ENCODE measurements at places on chromosomes 6 and 20.

DNA sequence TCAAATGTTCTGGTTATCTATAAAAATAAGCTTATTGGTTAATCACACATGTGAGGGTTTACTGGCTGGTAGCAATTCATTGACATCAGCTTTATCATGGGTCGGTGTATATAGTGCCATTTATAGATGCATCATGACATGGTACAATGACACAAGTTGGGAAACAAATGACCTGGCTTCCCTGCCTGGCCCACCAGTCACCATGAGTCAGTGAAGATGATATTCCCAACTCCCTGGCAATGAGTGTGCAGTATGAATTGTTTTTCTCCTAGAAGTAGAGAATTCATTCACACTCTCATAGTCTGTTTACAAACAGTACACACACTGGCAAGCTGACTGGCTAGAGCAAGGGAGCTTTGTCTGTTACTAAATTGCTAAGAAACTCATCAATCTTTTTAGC is 37.2 kb upstream of the CALHM6 start:
- DNase-seq = peak; percentile 52

DNA sequence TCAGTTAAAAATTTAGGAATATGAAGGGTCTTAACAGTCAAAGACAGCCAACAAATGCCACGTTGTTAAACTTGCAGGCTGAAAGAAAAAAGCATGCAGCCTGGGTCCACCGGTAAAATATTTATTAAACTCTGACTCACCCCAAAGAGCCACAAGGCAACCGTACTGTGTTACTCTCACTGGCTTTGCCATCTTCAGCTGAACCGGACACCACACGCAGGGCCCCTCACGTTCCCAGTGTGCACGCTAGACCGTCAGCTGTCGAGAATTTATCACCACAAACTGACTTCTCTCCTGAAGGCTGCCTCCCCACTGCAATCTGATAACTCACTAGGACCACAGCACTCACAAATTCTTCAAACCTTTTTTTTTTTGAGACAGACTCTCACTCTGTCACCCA is 30.7 kb downstream of the HUS1B start:
- DNase-seq = peak; percentile 61

- no peak for DNase-seq
Measured at GRCh38 chr6:134381959-134382358, 64.0 kb upstream of the SGK1 start.

- DNase-seq = no peak
Measured at GRCh38 chr20:13238001-13238653, 17.1 kb downstream of the ISM1 start.

- no peak for DNase-seq
Measured at GRCh38 chr6:46772762-46773161, 20.4 kb upstream of the MEP1A start.

- DNase-seq = no peak
Measured at GRCh38 chr6:168368066-168368820, 48.7 kb upstream of the DACT2 start.

GRCh38 chr6:15444081-15444731 is 198.3 kb downstream of the JARID2 start:
- peak; percentile 18 for DNase-seq

DNA sequence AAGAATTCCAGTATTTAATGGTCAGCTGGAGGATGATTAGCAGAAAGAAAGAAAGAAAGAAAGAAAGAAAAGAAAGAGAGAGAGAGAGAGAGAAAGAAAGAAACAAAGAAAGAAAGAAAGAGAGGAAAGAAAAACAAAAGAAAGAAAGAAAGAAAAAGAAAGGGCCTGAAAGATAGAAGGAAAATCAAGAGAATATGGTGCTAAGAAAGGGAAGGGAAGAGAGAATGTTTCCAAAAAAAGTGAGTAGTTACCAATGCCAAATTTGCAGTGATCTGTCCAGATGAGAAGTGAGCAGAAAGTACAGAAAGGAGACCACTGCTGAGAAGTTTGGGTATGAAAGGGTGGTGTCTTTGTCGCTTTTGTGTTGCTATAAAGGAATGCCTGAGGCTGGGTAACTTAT is 26.6 kb downstream of the SLC17A4 start:
- no peak for DNase-seq

DNA sequence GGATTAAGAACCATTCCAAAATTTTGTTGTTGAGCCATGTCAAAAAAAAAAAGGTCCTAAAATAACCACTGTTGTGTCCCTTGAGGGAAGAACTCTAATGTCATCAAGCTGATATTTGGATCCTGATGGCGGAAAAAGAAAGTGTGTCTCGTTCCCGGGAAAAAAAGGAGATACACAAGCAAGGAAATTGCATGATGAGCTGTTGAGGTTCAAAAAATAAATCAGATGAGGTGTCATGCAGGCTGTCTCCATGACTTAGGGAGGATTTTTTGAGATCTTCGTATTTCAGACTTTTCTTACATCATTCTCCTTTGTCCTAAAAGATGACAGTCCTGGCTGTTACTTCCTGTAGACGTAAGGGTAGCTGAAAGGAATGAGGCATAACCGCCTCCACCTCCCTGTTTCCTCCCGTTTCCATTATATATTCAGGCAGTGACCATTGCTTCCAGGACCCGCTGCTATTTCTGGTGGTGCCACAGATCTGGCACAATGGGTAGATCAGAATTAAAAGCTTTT is 117.3 kb upstream of the TNFAIP3 start:
- no peak for DNase-seq

DNA sequence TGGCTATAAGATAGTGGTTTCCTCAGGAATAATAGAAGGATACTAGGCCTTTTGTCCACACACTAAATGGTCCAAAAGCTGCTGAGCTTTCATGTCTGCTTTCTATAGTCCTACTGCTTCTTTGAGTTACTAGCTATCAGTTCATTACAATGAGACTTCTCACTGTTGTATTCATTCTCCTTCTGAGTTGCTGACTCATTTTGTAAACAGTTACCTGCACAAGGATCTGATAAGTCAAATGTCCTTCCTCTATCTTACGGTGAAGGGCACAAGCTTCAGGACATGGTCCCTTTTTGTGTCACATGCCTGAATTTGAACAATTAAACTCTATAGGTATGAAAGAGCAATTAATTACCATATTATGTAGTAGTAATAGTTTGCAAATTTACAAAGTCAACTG is 90.5 kb downstream of the MAN1A1 start:
- DNase-seq = no peak

- peak; percentile 88 for DNase-seq
Measured at GRCh38 chr20:8860011-8860495, 208.8 kb upstream of the PLCB4 start.

DNA sequence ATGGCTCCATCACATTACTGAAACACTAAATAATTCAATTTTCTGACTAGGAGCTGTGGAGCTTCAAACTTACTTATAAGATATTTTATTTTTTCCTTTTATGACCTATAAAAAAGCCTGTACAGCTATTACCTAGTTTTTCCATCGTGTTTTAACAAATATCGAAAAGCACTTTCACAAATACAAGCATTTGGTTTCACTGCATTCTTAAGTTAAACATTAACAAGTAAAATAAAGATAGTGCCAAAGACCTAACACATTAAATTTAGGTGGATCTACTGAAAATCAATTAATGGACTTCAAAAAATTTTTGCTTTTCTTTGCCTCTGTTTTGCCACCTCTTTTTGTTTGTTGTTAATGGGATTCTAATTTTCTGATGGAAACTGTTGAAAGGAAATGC is 83.3 kb downstream of the EPM2A start:
- no peak for DNase-seq

- no peak for DNase-seq
Measured at GRCh38 chr20:41330941-41331340, 9.7 kb upstream of the LPIN3 start.

- no peak for DNase-seq
Measured at GRCh38 chr6:6825193-6825784, 236.8 kb downstream of the LY86 start.

- no peak for DNase-seq
Measured at GRCh38 chr6:38901802-38902522, 146.6 kb upstream of the GLP1R start.

DNA sequence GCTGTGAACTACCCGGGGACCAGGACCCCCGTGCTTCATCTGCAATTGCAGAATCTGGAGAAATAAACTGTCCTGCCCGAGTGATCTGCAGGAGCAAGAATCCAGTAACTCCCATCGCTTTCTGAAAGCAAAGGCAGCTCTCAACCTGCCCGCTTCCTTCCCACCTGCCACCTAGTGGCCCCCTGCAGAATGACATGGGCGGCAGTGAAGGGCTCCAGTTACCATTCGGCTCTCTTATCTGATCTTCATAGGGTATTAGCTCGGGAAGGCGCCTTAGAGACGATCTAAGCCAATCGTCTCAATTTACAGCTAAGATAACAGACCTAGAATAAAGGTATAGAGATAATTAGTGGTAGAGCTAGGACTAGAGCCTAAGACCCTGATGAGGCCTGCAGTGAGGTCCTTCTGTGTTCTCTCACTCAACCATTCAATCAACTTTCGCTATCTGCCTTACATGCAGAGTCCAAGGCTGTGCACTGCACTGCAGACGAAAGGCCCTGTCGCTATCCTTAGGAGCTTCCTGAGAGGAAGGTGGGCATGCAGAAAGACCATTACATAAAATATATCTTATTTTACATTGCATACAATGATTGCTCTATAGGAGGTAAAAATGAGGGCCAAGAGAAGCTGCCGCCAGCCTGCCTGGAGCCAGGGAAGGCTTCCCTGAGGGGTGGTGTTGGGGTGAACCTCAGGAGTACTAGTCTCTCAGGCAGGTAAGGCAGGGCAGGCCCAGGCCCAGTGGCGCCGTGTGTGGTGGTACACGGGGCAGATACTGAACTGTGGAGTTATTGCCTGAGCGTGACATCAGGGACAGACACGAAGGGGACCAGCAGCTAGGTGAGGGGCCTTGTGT is 7.1 kb upstream of the PSMG4 start:
- DNase-seq = peak; percentile 72

Data from fibroblast of gingiva (primary cell).